ENCODE measurements at places on chromosomes 12 and 14.

DNA sequence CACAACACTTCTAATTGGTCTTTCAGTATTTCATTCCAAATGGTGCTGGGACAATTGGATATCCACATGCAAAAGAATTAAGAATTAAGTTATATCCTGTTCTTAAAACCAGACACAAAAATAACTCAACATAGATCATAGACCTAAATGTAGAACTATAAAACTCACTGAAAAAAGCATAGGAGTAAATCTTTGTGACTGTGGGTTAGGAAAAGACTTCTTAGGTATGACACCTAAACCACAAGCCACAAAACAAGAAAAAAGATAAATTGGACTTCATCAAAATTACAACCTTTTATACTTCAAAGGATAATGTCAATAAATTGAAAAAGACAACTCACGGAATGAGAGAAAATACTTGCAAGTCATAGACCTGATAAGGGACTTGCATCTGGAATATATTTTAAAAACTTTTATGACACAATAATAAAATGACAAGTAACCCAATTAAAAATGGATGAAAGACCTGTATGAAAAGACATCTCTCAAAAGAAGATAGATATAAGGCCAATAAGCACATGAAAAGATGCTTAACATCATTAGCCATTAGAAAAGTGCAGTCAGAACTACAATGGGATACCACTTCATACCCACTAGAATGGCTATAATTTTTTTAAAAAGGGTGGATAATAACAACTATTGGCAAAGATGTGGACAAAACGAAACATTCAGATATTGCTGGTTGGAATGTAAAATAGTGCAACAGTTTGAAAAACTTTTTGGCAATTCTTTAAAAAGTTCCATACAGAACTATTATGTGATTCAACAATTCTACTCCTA lies 72.5 kb upstream of the SLC38A4 start:
- no peak for DNase-seq

DNA sequence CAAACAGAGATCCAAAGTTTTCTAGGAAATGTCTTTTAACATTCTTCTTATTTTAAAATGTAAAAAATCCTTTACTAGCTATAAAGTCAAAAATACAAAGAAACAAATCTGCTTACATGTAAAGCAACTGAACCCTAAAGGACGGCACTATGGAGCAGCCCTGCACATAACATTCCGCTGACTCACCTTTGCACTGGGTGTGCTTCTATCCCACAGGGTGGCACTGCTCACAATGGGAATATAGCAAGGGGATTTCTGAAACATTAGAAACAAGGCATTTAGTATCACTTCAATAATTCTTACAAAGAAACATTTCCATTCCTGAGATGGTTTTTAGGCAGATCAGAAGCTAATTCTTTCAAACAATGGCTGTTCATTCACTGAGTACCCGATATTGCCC lies 94.3 kb downstream of the C12orf42 start:
- no peak for DNase-seq

DNA sequence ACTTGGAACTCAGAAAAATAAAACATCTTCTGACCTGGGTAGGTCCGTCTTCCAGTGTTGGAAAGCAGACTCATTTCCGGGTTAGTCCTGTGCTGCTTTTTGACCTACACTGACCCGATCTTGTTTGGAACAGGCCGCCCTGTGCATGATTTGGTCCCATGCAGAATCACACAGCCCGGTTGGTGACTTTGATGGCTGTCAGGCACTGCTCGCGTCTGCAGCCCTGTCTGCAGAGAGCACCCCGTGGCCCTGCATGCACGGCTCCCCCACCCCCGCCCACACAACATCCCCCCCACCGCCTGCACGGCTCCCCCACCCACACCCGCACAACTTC lies 31.6 kb downstream of the PACS2 start:
- no peak for DNase-seq

GRCh38 chr12:27711967-27712366 lies 1.3 kb downstream of the MRPS35 start:
- no peak for DNase-seq

GRCh38 chr12:50613463-50613862 lies 108.7 kb downstream of the DIP2B start:
- no peak for DNase-seq

DNA sequence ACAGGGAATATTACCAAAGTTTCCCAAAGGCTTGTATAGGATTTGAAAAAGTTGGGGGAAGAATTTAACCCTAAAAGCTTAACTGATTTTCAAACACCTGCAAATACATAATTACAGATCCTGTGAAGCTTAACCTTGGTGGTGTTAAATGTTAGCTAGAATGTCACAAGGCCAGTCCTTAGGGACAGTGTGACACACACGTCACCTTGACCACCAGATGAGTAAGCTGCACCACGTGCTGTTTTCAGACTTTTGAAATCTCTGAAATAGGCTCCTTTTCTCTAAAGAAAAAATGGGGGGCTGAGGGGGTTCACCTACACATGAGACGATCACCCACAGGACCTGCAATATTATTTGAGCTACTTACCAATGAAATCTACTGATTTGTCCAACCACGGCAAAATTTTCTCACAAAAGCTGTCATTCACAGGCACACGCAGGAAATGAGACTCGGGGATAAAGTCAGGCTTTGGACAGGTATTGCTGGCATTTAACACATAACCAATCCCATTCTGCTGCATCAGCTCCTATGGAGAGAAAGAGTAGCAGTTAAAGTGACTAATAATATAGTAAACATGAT lies 75.9 kb downstream of the DUSP16 start:
- DNase-seq: no peak

- no peak for DNase-seq
Measured at GRCh38 chr14:55136885-55137786, 8.1 kb downstream of the LGALS3 start.

- DNase-seq: peak; percentile 85
Measured at GRCh38 chr12:54991161-54991990, 6.8 kb upstream of the TESPA1 start.

- peak; percentile 42 for DNase-seq
Measured at GRCh38 chr12:89947437-89948270, 239.0 kb upstream of the ATP2B1 start.

GRCh38 chr12:100794441-100795173 lies at the start of gene ANO4:
TSS of gene ANO4 (plus strand) at chr12:100794776. CDS start at chr12:100901786, 107,010 bp downstream.
- no peak for DNase-seq

GRCh38 chr14:99603471-99604277 lies at the start of gene CCDC85C:
TSS of gene CCDC85C (minus strand) at chr14:99604207. CDS start at chr14:99603959, 248 bp downstream.
- DNase-seq: peak; percentile 84

GRCh38 chr12:12715459-12716150 lies 1.6 kb upstream of the CDKN1B start:
- DNase-seq: peak; percentile 86

GRCh38 chr14:55519473-55520080 lies 60.4 kb upstream of the KTN1 start:
- no peak for DNase-seq

DNA sequence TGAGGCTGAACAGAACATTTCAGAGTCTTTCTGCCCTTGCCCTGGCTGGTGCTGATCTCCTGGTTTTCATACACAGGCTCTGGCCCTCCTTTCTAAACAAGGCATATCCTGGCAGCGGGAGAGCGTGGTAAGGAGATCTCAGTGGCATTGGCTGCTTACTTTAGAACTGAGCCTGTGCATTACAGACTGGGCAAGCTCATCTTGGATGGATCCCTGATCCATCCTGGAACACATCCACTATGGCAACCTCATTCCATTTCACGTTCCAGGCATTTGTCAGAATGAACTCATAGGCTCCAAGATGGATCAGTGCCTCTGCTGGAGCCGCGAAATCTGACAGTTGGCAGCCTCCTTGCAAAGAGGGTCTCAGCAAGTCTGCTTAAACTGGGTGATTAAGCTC lies 224.5 kb upstream of the PELI2 start:
- no peak for DNase-seq

- no peak for DNase-seq
Measured at GRCh38 chr12:54407183-54407905, 11.7 kb downstream of the ITGA5 start.

DNA sequence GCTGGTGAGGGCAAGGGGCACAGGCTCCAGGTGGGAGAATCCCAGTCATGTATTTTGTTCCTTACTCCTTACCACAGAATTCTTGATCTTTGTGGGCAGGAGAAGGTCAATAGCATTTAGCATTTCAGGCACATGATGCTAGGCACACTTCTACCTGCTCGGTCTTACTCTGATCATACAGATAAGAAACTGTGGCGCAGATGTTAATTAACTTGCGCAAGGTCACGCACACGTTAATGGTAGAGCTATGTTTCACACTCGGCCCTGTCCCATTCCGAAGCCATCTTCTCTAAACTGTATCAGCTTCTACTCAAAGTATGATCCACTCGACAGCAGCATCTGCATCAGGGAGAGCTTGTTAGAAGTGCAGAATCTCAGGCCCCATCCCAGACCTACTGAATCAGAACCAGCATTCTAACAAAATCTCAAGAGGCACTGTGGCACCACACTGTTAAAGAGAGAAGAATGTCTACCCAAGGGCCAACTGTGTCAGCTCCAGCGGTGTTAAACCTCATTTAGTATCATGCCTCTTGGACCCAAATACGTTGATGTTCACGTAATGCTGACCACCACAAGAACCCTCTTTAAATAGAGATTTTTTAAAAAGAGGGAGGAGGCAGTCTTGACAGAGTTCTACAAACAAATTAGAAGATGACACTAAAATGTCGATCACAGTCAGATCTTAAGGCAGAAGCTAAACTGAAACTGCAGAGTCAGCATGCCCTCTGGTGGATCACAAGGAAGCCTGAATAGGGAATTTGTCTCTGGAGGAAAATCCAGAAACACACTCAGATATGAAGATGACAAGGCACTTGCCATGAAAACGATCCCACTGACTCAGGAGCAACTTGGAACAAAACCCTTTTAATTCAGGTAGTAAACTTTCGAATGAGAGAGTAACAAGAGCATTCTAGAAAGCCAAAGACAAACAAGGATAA lies 7.3 kb downstream of the STXBP6 start:
- DNase-seq: no peak

- DNase-seq: peak; percentile 60
Measured at GRCh38 chr12:61993734-61994345, 266.4 kb upstream of the USP15 start.

DNA sequence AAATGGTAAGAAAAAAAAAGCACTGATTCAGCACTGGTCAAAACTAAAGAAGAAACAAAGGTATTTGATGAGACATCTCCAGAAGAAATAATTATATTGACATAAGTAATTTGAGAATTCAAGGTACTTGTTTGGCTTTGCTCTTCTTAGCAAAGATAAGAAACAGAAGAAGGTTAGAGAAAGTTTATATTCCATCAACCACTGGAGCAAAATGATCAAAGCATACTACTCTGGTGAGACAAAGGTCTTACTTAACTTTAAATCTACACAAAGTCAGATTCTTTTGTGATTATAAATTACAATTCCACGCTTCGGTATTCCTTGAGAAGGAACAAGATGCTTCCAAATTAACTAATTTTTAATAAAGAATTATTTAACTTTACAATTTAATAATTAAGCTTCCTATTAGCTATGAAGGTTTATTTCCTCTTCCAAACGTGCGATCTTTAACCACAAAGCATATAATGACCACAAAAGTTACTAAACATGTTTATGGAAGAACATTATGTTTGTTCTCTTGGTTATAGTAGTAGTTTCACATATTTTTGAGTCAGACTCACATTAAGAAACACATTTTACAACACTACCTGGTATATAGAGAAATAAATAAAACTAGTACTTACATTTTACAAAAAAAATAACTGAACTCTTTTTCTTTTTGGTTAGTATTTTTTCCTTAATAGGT lies 53.4 kb downstream of the METTL25 start:
- no peak for DNase-seq

GRCh38 chr12:14256121-14256520 lies 109.4 kb upstream of the ATF7IP start:
- peak; percentile 83 for DNase-seq

- no peak for DNase-seq
Measured at GRCh38 chr14:39107591-39107996, 4.6 kb upstream of the SEC23A start.

DNA sequence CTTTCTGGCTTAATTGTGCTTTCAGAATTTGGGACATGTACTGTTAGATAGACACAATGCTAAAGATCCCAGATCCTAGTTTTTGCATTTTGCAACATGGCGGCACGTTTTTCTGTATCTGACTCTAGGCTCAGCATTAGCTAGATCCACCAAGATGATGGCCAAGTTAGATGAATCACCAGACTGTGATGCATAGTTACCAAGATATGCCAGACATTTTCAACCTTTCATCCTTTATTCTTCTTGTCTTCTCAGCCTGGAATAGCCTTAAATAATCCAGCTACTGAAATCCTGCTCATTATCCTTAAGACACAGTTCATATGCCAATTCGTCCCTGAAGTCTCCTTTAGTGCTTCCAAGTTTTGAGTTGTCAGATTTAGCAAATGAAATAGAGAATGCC lies 144.9 kb upstream of the CRY1 start:
- no peak for DNase-seq

DNA sequence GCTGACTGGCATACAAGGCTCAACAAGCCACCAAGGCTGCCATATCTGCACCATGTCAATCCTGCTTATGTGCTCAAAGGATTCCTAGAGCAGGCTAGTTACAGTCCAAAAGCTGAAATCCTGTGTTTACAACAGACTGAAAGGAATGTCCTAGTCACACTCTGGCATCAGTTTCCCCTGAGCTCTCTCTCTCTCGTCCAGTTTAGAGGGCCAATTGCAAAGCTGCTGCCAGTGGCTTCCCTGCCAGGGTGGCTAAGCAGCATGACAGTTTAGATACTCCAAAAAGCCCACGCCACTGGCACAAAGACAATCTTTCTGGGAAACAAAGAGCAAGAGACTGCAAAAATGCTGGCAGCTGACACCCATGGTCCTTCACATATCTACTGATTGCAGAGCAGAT lies 392.1 kb downstream of the RPS29 start:
- no peak for DNase-seq

GRCh38 chr12:111405859-111406473 lies at the start of gene SH2B3:
TSS of gene SH2B3 (plus strand) at chr12:111405923. CDS start at chr12:111418146, 12,223 bp downstream.
- peak; percentile 95 for DNase-seq

- no peak for DNase-seq
Measured at GRCh38 chr12:120721866-120722265, 3.8 kb upstream of the ACADS start.

- no peak for DNase-seq
Measured at GRCh38 chr12:68438601-68439000, 106.4 kb upstream of the MDM1 start.

DNA sequence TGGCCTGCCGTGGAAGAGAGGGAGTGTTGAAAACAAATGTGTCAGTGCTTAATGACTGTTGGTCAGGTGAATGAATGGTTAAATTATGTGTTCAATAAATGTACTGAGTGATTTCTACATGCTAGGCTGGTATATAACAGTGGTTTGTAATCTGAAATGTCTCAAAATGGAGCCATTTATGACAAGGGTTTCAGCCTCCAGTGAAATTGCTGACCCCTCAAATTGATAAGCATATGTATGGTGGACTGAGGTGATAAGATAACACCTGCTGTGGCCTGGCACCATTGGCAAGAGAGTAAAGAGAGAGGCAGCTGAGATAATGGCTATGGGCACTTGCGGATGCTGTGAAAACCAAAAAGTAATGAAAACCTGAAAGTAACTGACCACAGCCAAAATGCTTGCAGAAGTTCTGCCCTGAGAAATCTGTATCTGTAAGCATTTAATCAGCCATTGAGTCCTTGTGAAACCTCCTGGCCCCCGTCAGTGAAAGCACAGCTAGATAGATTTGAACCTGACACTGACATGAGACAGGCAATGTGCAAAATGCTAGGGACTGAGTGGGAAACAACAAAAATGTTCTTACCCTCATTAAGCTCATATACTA lies 1.4 kb upstream of the BCAT1 start:
- no peak for DNase-seq

- DNase-seq: no peak
Measured at GRCh38 chr12:48034835-48035805, 30.8 kb upstream of the COL2A1 start.
